ENCODE measurements at places on chromosomes 1 and 21. TPM values are rescaled to one million over a fixed set of nuclear protein-coding genes. Genes with fewer than 3 reads are reported as not detected.
A peak's percentile ranks its signal among the peaks of the same experiment; 100 is the strongest.

GRCh38 chr1:185155600-185156287, 1.0 kb downstream of the TRMT1L start:
- H3K4me1 ChIP-seq: peaks cover 20% of the 10 kb centered on the region
- peak overlapping the region; percentile 95 for H3K27ac ChIP-seq
- H3K27me3 ChIP-seq: no peaks in the 10 kb centered on the region

DNA sequence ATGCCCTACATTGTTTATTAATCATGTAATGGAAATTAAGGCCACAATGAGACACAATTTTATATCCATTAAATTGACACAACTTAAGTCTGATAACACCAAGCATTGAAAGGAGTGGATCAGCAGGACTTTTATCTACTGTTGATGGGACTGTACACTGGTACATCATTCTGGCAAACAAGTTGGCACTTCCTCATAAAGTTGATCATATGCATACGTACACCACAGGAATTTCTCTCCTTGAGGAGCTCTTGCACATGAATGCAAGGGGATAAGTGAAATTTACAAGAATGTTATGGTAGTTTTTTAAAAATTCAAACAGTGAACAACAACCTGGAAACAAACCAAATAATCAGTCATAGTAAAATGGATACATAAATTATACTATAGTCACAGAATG, 20.1 kb downstream of the RAVER2 start:
- DNase-seq: no peak
- H3K4me1 ChIP-seq: no peaks in the 10 kb centered on the region
- H3K4me3 ChIP-seq: no peak overlapping the region
- H3K27ac ChIP-seq: no peak overlapping the region

- no peaks in the 10 kb centered on the region for H3K36me3 ChIP-seq
- H3K27me3 ChIP-seq: no peaks in the 10 kb centered on the region
- no peak overlapping the region for H3K4me3 ChIP-seq
- H3K27ac ChIP-seq: no peak overlapping the region
- H3K4me1 ChIP-seq: no peaks in the 10 kb centered on the region
Measured at GRCh38 chr1:208450958-208451357, 206.8 kb upstream of the PLXNA2 start.

Gene PROX1
- total RNA-seq: 114 TPM

Gene CEP170
- total RNA-seq: 75.5 TPM

DNA sequence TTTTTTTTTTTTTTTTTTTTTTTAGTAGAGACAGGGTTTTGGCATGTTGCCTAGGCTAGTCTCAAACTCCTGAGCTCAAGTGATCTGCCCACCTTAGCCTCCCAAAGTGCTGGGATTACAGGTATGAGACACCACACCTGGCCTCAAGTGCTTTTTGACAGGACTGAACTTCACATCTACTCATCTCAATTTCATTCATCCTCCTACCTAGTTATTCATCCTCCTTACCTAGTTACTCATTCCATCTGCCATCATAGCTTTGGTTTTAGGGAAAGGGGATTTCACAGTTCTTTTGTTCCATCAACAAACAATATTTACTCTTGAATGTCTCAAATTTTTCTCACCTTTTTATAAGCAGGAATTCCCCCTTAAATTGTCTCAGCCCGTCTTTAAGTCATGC, 38.6 kb upstream of the RALGPS2 start:
- no peak overlapping the region for H3K4me3 ChIP-seq
- no peak overlapping the region for H3K27ac ChIP-seq
- H3K27me3 ChIP-seq: no peaks in the 10 kb centered on the region

Gene LRRIQ3
- 1.1 TPM for total RNA-seq

DNA sequence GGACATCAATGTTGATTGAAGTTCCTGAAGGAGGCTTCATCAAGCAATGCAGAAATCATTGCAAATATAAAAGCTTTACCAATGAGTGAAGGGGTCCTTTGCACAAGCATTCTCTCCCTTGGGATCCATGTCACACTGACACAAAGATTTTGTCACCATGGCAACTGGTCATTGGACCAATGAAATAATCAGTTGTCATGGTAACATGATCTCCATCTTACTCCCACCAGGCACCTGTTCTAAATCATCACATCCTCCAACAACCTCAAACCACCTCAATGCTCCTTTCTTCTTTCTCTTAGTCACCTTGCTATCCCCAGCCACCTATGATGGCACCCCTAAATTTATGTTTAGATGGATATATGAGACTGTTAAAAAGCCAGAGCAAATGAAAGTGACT, 13.5 kb upstream of the FOXJ3 start:
- no peak for DNase-seq
- H3K36me3 ChIP-seq: no peaks in the 10 kb centered on the region
- no peaks in the 10 kb centered on the region for H3K27me3 ChIP-seq
- H3K4me1 ChIP-seq: no peaks in the 10 kb centered on the region
- no peak overlapping the region for H3K27ac ChIP-seq

Gene ADGRL2
- 44.2 TPM for total RNA-seq

Gene LRRN2
- total RNA-seq: 1.6 TPM

DNA sequence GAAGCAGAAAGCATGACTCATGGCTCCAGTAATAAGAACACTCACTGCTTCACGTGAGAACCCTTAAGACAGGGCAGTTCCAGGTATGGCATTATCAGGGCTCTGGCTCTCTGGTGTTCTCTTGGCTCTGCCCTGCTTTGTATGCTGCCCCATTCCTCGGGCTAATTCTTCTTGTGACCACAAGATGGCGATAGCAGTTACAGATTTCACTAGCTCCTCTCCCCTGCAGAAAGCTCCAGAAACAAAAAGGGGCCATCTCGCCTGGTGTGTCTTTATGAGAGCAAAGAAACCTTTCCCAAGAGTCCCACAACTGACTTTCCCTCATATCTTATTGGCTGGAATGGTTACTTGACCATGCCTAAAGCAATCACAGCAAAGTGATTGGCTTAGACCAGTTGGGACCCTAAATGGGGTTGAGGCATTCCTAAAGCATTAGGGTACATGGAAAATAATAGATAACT, 60.1 kb downstream of the F3 start:
- no peak overlapping the region for H3K4me3 ChIP-seq
- H3K36me3 ChIP-seq: no peaks in the 10 kb centered on the region
- no peak for DNase-seq
- no peak overlapping the region for H3K27ac ChIP-seq

Gene PGLYRP3
- not detected for total RNA-seq

Gene TPR
- total RNA-seq: 53.4 TPM

Gene ZNF593OS
- not detected for total RNA-seq

- peaks cover 26% of the 10 kb centered on the region for H3K4me1 ChIP-seq
- H3K27me3 ChIP-seq: no peaks in the 10 kb centered on the region
Measured at GRCh38 chr1:173328961-173329360, 121.8 kb upstream of the TNFSF4 start.

Gene C1QTNF12
- total RNA-seq: not detected

DNA sequence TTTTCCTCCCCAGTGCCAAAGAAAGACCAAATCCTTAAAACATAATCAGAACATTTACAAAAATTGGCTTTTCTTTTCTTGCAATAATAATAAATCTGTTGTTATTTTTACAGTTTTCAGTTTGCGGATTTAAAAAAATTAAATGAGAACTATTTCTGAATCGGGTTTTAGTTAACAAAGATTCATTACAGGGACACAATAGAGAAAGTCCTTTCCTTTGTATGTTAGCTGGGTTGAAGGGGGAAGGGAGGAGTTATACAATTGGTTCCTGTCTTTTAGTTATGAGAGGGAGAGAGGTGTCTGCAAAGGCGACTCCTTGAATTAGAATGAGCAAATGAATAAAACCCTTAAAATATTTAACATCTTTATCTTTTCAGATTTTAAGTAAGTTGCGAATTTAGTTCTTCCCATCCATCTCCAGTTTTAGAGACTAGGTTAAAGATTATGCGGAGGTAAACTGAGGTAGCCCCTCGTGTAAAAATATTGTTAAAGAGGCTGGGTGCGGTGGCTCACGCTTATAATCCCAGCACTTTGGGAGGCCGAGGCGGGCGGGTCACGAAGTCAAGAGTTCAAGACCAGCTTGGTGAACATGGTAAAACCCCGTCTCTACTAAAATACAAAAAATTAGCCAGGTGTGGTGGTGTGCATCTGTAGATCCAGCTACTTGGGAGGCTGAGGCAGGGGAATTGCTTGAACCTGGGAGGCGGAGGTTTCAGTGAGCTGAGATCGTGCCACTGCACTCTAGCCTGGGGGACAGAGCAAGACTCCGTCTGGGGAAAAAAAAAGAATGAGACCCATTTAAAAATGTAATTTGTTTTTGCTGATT, 3.9 kb downstream of the SPEN start:
- H3K4me1 ChIP-seq: peaks cover 64% of the 10 kb centered on the region
- H3K4me3 ChIP-seq: peak overlapping the region; percentile 76
- no peaks in the 10 kb centered on the region for H3K36me3 ChIP-seq
- no peaks in the 10 kb centered on the region for H3K27me3 ChIP-seq
- DNase-seq: no peak
- H3K27ac ChIP-seq: peak overlapping the region; percentile 98

DNA sequence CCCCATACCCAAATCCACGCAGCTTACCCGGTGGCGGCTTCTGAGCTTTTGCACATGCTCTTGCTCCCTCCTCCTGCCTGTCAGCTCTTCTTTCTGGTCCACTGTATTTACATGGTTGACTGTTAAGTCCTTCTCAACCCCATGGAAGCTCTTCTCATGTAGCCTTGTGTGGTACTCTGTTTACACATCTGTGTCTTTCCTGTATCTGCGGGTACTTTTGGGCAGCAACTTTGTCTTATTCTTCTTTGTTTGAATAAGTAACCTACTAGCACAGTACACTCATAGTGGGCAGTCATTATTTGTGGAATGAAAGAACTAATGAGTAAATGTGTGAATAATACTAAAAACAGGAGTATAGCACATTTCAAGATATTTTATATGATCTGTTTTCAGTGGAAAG, 88.5 kb upstream of the GPR88 start:
- no peak for DNase-seq
- peaks cover 2% of the 10 kb centered on the region for H3K4me1 ChIP-seq
- no peak overlapping the region for H3K4me3 ChIP-seq
- peaks cover 4% of the 10 kb centered on the region for H3K36me3 ChIP-seq
- no peaks in the 10 kb centered on the region for H3K27me3 ChIP-seq

GRCh38 chr1:216499581-216500272, 76.5 kb upstream of the USH2A start:
- no peak for DNase-seq
- peaks cover 6% of the 10 kb centered on the region for H3K4me1 ChIP-seq
- no peak overlapping the region for H3K27ac ChIP-seq
- H3K27me3 ChIP-seq: no peaks in the 10 kb centered on the region
- H3K4me3 ChIP-seq: no peak overlapping the region

- H3K4me1 ChIP-seq: peaks cover 10% of the 10 kb centered on the region
- H3K36me3 ChIP-seq: no peaks in the 10 kb centered on the region
- H3K27ac ChIP-seq: peak overlapping the region; percentile 98
- DNase-seq: peak; percentile 78
- no peaks in the 10 kb centered on the region for H3K27me3 ChIP-seq
- H3K4me3 ChIP-seq: peak overlapping the region; percentile 90
Measured at GRCh38 chr21:38804789-38805327, 871 bp upstream of the ETS2 start.

GRCh38 chr1:18118491-18118890, 10.9 kb downstream of the IGSF21 start:
- H3K27ac ChIP-seq: no peak overlapping the region
- H3K4me3 ChIP-seq: no peak overlapping the region
- no peak for DNase-seq
- no peaks in the 10 kb centered on the region for H3K36me3 ChIP-seq
- no peaks in the 10 kb centered on the region for H3K4me1 ChIP-seq
- no peaks in the 10 kb centered on the region for H3K27me3 ChIP-seq

DNA sequence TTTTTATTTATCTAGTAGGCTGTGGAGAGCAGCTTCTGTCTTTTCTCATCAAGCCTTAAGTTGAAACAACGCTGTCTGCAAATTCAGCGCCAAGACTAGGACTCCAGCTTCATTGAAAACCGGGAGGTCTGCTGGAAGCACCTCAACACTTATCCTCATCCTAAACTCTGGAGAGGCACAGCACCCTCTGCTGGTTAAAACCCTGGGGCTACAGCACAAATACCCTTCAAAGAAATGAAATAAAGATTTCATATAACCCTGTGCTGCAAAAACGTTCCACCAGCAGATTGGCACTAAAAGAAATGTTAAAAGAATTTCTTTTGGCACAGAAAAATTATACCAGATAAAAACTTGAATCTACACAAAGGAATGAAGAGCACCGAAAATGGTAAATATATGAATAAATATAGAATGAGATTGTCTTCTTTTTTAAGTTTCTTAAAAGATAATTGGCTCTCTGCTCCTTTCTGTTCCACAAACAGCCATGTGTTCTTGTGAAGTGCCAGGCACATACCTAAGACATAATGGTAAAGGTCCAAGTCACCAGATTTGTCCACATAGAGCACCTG, 227.7 kb upstream of the SAMSN1 start:
- peak; percentile 11 for DNase-seq
- no peak overlapping the region for H3K4me3 ChIP-seq
- no peaks in the 10 kb centered on the region for H3K4me1 ChIP-seq
- no peaks in the 10 kb centered on the region for H3K36me3 ChIP-seq
- no peaks in the 10 kb centered on the region for H3K27me3 ChIP-seq

Gene TRAF3IP3
- total RNA-seq: 0.92 TPM

DNA sequence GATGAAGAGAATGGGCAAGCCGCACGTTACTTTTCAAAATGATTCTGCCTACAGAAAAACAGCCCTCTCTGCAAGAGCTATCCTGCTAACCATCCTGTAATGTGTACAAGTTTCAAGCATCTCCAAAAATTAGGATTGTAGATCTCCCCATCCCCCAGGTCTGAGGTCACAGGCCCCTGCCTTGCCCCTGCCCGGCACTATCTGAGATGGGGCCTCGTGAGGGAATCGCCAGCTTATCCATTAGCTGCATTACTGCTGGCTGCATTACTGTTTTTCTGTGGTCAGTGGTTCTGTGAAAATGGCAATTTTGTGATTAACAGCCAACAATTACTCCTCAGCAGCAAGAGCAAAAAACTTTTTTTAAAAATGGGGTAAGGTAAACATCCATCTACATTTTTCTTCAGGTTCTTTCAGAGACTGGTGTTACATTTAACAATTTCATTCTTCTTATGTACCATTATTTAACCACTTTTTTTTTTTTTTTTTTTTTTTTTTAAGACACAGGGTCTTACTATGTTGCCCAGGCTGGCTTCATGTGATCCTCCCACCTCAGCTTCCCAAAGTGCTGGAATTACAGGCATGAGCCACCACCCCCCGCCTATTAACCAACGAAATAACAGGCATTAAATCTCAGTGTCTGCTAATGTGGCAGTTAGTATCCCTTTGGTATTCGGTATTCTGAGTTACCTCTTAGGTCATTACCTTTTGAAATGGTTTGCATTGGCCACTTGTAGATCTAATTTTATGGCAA, 83.8 kb downstream of the MRPL37 start:
- H3K4me3 ChIP-seq: no peak overlapping the region
- H3K36me3 ChIP-seq: peaks cover 3% of the 10 kb centered on the region
- no peak for DNase-seq
- H3K4me1 ChIP-seq: peaks cover 50% of the 10 kb centered on the region
- H3K27ac ChIP-seq: no peak overlapping the region

Measured in heart right ventricle (tissue), 16 donors.